ENCODE measurements at places on chromosomes 3 and 15.

DNA sequence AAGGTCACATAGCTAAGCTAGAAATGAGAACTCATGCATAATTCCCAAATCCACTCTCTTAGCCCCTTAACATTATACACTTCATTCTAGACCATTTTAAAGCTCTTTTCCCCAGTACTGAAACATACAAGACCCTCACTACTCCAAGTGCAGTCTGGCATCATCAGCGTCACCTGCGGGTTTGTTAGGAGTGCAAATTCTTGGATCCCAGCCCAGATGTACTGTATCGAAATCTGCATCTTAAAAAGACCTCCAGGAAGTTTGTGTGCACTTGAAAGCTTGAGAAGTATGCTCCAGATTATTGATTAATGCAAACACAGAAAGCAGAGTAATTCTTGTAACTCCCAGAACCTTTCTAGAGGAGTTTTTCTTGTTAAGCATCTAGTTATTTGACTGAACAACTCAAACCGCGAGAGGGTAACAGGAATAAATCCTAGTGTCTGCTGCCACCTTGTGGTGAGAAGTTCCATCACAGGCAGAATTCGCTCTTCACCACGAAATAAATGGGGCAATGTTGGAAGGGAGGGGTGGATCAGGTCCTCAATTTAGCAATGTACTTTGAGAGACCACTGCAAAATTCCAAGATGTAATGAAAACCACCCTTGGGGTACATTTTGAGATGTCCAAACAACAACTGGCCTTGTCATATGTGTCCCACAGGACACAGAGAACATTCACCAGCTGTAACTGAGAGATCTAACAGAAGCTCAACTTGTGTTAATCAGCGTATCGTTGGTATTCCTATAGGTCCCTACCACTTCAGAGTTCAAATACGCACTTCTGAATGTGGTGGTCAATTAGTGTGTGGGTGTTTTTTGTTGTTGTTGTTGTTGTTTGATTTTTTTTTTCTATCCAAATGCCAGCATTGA is 583 bp upstream of the C3orf49 start:
- DNase-seq: peak; percentile 35

DNA sequence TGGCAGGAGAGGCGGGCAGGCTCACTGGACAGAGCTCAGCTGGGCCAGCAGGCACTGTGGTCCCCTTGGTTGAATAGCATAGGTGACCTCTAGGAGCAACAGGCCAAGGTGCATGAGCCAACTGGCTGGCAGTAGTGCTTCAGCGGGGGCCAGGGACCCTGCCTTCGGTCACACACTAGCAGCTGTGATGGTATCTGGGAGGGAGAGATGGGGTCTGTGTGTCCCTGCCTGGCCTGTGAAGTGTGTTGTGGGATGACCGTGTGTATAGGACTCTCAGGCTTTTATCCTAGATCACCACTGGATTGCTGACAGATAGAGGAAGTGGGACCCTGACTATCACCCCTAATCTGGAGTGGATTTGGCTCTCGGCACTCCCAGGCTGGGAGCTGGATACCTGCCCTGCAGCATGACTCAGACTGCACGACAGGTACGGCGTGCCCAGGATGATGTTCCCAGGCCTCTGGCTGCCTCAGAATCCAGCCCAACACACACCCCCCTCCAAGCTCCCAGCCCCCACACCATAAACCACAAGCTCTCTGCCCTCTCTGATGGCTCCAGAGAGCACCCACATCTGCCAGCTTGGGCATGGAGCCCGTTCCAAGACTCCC is 7.8 kb downstream of the RPS17 start:
- no peak for DNase-seq

GRCh38 chr3:105907777-105908176 is 39.0 kb upstream of the CBLB start:
- DNase-seq: no peak

- no peak for DNase-seq
Measured at GRCh38 chr3:42024591-42025351, 62.9 kb upstream of the ULK4 start.

- no peak for DNase-seq
Measured at GRCh38 chr3:130411320-130411719, 65.8 kb downstream of the COL6A5 start.

DNA sequence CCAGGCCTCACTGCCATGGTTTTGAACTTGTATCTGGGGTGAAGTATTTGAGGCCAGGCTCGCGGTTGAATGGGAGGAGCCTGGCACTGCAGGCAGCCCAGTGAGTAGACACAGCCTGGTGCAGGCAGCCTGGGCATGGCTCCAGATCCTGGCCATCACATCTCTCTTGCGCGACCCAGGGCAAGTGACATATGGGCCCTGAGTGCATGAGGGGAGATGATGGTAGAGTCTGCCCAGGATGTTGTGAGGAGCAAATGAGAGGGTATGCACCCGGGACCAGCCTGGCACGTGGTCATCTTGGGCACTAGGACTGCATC is 103.5 kb downstream of the TBC1D2B start:
- DNase-seq: no peak

- DNase-seq: no peak
Measured at GRCh38 chr3:52451237-52452083, 2.4 kb downstream of the TNNC1 start.

DNA sequence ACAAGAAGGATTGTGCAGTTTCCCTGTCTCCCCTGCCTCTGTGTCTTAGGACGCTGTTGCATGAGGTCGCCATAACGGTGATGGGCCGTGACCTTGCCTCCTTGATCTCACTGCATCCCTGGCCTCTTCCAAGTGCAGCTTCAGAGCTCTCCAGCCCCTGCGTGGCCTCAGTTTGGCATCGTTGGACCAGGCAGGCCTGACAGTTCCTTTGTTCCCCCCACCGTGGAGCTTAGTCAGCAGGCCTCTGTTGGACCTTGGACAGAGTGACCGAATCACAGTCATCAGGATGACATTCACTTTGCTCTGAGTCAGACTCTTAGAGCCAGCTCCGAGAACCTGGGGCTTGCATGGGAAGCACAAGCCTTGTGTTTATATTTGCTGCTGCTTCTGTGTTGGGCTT is 139.4 kb downstream of the OPA1 start:
- DNase-seq: no peak

DNA sequence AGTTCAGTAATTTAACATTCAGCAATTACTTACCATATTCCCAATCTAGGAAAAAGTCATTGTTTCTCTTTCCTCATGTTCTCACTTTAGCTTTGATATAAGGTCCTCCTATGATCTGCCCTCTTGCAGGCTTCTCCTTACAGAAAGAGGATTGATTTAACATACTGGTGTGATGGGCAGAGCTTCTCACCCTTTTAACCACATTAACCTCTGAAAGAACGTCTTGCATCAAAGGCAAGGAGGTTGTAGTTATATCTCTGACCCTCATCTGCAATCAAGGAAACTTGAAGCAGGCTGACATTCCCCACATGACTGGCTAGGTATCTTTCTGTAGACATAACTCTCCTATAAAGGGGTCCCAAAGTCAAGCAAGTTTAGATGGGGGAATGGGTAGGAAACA is 39.5 kb downstream of the BTLA start:
- DNase-seq: no peak

DNA sequence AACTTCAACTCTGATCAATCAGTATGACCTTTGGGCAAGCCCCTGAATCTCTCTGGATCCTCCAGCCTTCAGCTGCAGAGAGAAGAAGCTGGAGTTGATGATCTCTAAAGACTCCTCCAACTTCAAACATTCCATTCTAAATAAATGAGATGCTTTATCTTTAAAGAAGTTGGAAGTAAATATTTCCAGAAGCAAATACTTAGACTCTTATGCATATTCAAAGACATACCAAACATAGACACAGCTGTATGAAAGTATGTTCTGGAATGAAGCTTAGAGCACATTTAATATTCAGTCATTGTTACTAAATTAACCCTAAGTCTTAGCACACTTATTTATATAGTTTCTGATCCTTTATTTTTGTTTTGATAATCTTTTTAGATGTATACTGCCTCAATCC is 77.6 kb upstream of the ACP3 start:
- DNase-seq: no peak

GRCh38 chr15:57751177-57751800 is 44.8 kb downstream of the POLR2M start:
- DNase-seq: no peak

- DNase-seq: no peak
Measured at GRCh38 chr3:4297486-4297885, 5.7 kb upstream of the SETMAR start.

DNA sequence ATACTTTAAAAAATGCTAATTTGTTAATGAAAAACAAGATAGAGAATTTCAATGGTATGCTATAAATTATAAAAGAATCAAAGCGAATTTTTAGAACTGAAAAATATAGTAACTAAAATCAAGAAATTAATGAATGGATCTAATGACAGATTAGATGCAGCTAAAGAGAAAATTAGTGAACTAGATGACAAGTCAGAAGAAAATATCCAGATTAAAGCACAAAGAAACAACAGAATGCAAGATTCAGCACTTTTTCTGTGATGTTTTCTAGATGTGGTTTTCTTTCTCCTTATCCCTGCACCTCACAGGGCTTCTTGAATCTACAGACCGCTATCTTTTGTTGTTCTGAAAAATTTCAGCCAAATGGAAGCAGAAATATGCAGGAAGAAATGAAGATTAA is 54.4 kb downstream of the INO80 start:
- DNase-seq: no peak

- no peak for DNase-seq
Measured at GRCh38 chr15:99016680-99017321, 9.2 kb upstream of the PGPEP1L start.

DNA sequence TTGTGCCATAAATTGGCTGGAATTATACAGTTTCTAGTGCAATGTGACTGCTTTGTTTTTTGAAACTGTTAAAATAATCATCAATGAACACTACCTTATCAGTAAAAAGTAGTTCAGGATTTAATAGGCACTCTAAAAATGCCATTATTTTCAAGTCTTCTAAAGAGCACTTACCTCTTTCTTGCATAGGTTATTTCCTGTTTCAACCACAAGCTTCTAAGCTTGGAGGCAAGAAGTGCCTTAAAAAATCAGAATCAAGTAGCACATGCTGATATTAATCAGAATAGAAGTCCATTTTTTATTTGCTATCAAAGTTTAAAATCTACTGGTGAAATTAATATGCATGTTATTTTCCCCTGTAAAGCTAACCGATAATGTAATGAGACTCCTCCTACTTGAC is 991.6 kb downstream of the CADM2 start:
- DNase-seq: no peak

DNA sequence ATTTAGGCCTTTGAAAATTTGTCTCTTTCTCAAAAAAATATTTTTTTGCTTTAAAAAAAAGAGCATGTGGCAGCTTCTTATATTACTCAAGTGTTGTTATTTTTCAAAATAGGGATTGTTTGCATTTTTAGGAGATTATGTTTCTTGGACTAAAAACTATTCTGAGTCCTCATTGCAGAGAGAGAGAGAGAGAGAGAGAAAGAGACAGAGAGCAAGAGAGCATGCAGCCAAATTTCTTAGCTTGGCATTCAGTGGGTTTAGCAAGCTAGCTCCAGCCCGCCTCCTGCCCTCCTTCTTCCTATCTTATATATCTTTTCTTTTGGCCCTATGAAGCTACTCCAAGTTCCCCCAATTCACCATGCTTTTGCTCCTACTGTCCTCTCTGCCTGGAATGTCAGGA is 55.7 kb downstream of the CEMIP start:
- DNase-seq: no peak

DNA sequence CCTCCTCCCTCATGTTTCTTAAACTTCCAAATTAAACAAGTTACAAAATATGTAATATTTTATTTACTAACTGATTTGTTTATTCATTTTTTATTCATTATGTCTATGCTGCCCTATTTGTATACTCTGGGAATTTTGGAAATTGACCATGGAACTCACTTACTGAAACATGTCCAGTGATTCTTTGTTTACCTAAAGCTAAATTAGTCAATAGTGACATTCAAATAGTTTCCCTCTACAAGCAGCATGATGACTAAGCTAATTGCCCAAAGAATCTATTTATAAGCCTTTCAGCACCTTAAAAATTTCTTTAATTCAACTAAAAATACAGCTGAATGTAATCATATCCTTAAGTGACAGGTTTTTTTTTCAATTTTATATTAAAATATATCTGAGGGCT is 437.7 kb downstream of the SI start:
- no peak for DNase-seq

- no peak for DNase-seq
Measured at GRCh38 chr15:26516102-26516980, 256.5 kb downstream of the GABRB3 start.

DNA sequence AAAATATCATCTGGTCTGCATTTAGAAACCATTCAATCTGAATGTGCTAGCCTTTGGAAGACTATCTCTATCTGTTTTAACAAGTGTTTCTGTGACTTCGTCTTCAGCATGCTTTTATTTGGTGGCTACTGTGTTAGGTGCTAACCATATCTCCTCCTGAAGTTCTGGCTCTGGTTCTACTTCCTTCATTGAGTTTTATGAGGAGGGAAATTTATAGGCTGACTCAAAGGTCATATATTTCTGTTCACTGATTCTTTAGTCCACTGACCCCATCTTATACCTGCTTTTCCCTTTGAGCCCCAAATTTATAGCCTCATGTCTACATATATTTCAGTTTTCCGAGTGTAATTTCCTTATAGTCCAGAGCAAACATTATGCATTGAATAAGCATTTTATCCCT is 295.0 kb upstream of the RASGRP1 start:
- DNase-seq: no peak

- DNase-seq: peak; percentile 14
Measured at GRCh38 chr3:120147072-120147871, 53.0 kb upstream of the GSK3B start.

Measured in activated CD4-positive, alpha-beta T cell treated with anti-CD3 and anti-CD28 coated beads, Interleukin-2, amount 50 U/mL, for 24 hours (primary cell).